ENCODE measurements at places on chromosomes 4 and X. TPM values are rescaled to one million over a fixed set of nuclear protein-coding genes. Genes with fewer than 3 reads are reported as not detected.

SLITRK4 gene
- total RNA-seq: 3.6 TPM

FRMPD3 gene
- not detected for total RNA-seq

SLC6A14 gene
- not detected for total RNA-seq

ADAMTS3 gene
- 2.3 TPM for total RNA-seq

KIAA1210 gene
- total RNA-seq: not detected

TMEM144 gene
- 6.4 TPM for total RNA-seq

FATE1 gene
- not detected for total RNA-seq
